ENCODE measurements at places on chromosomes 4 and X.

DNA sequence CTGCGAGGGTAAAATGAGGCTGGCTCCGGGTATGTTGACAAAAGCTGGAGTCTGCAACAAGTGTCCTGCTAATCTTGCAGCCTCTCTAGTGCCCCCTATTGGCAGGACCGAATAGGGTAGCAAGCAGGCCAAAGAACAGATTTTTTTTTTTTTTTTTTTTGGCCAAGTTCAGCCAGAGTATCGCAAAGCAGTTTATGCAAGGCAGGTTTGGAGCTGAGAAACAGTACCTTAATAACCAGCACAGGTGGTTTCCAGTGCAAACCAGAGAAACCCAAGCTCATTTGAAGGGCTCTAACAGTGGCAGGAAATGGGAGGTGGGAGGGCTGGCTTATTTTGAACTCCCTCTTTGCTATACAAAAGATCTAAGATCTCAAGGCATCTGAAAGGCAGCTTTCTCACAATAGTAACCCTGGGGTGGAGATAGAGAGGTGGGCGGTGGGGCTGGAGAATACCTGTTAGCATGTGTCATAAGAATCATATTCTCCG lies 38.2 kb upstream of the OCIAD2 start:
- DNase-seq, result peak; percentile 25

- DNase-seq, result no peak
Measured at GRCh38 chr4:124754681-124755080, 42.1 kb upstream of the ANKRD50 start.

DNA sequence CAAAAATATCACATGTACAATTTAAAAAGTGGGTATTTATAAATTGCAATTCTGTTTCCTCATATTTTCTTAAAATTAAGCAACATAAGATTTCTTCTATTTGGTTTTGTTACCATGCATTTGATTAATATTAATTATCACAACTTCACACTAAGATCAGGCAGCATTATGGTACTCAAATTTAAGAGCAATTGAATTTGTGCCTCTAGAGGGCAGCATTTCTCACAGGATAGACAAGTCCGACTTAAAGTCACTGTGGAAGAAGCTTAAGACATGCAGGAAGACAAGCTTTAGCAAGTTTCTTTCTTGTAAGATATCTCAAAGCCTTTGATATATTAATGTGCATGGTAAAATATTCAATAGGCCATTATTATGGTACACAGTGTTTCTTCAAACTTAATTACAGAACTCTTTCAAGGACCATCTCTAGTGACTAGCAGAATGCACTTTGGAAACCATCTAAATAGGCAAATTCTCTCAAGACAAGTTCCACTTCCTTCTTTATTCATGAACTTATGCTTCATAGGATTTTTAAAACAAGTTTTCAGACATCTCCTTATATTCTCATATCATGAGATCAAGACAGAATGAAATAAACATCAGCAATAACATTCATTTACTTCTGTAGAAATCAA lies 35.0 kb downstream of the FBXW7 start:
- no peak for DNase-seq

DNA sequence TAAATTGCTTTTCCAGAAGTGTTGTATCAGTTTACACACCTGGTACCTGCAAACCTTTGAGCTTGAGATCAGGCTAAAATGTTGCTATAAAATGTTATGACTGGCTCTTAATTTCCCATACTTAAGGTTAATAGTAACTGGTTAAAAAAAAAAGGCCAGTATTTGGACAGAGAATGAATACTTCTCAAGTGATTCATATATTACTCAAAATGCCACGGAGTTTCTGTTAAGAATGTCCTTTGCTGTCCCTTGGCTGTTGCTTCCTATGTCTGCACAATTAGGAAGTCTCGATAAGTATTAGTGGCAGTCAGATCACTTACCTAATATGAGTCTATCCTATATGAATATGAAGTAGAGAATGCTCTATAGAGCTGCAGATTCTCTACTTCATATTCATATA lies 232.2 kb upstream of the IGFBP7 start:
- DNase-seq, result no peak

DNA sequence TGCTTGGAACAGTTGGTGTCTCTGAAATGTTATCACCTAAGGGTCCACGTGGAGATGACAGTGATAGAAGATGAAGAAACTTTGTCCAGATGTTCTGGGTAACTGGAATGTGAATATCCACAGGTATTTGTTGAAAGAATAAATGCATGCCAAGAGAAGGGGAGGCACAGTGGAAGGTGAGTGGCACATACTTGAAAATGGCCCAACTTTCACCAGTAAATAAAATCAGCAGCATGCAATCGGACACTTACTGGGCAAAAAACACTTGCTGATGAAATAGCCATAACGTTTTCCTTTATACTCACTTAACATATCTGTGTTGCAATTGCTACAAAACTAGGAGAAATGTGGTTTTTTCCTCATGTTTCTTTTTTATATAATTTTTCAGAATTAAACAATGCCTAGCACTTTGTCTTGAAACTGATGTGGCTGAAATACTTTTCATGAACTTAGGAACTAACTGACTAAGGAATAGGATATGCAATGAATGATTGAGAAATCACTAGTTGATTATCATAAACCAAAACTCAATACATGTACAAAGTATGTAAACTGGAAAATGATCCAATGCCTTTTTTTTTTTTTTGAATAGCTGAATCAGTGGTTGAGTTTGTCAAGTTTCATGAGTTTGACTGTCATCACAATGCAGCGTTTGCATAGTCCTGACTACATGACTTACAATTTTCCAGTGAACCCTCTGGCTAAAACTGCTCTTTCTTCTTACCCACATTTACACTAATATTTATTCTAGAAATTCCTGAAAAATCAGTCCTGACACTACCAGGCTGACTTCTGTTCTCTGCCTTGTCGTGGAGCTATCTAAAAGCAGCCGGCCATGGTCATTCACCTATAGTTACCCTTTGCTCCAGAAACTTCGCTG lies 127.4 kb downstream of the CPE start:
- no peak for DNase-seq

DNA sequence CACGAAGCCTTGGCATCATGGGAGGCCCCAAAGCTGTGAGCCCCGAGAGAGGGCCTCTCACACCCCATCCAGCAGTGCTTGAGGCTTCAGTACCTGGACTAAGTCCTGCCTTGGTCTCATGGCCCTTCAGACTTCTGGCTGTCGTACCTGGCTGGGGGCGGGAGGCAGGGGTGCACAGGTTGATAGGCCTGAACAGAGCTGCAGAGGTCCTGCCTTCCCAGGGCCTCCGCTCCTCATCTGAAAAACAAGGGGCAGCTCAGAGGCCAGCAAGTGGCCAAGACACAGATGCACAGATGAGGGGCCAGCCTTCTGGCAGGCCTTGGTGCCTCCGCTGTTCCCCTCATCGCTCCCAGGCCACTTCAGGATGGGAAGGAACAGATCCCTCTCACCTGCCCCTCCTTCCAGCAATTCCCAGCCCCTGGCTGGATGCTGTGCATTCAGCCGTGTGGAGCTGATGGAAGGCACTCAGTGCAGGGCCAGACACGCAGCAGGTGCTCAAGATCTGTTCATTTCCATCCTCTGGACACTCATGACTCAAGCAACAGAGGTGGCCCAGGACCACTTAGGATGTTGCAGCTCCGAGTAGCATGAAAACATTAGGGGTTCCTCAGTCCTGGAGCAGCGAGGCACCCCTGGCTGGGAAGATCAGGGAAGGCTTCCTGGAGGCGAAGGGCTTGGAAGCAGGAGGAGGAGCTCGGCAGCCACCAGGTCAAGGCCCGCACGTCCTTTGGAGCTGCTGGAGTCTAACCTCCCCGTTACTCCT lies 1.4 kb downstream of the ZNF185 start:
- no peak for DNase-seq

DNA sequence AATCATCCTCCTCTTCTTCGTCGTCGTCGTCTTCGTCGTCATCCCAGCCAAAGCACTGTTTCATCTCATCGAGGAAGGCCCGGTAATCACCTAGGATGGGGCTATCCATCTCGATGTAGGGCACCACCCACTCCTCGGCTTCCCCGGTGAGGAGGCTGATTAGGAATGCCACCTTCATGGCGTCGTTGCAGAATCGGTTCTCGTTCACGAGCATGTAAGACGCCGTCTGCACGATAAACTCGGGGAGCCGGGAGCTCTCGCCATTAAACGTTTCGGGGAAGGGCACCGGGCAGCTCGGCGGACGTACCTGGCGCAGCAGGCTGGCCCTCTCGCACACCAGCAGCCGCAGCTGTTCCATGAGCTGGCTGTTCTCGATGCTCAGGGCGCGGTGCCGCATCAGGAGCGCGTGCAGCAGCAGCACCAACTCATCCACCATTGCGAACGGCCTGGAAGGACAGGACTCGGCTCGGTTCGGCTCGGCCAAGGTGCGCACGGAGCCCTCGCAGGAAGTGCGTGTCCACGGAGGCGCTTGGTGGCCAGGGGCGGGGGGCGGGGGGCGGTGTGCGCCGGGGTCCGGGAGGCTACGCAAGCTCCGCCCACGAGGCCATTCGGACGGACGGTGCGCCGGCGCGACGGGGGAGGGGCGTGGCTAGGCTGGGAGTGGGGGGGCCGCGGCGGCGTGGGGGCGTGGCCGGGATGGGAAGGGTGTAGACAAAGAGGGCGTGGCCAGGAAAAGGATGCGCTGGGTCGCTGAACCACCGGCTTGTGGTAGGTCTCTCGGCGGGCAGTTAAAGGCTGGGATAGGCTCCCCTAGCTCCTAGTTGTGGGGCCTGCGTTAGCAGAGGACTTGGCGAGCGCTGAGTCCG lies at the start of gene LDOC1:
Gene LDOC1 (minus strand): TSS at position 544 of the 866 bp plus-strand sequence. CDS start 108 bp downstream, at position 436.
- DNase-seq, result peak; percentile 76

DNA sequence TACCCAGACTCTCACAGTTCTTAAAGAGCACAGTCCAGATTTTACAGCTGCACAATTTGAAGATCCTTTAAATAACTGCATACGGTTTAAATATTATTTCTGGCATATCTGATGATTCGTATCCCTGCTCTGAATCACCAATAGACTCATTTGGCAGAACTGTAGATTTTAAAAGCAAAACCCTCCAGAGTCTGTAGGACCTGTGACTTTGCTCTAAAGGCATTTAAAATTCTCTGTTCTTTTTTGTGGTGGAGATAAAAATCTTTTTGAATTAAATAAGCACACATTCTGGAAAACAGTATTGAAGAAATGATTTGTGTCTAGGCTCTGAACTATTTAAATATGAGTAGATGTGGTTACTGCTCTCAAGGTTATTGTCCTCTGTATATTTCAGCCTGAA lies 246.2 kb upstream of the PITX2 start:
- no peak for DNase-seq
